ENCODE measurements at places on chromosomes 16 and 17.

GRCh38 chr17:14470417-14470816 lies 169.5 kb downstream of the HS3ST3B1 start:
- DNase-seq: no peak

DNA sequence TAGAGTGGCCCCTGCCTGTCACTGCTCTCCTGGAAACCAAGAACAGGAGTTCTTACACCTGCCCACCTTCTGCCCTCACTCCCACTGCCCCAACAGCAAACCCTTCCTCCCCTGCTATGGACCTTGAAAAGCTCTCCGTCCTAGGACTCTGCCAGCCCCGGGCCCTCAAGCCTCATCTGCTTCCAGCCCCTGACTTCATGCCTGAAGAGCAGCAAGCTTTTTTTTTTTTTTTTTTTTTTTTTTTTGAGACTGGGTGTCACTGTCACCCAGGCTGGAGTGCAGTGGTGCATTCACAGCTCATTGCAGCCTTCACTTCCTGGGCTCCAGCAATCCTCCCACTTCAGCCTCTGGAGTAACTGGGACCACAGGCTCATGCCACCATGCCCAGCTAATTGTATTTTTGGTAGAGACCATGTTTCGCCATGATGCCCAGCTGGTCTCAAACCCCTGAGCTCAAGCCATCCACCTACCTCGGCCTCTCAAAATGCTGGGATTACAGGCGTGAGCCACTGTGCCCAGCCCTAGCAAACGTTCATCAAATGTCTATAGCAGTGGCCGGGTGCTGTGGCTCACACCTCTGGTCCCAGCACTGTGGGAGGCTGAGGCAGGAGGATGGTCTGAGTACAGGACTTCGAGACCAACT lies 16.9 kb downstream of the CARHSP1 start:
- DNase-seq: no peak

GRCh38 chr17:44219108-44219615 lies 313 bp downstream of the UBTF start:
- no peak for DNase-seq

GRCh38 chr17:35101036-35101435 lies 18.6 kb downstream of the RAD51D start:
- no peak for DNase-seq

DNA sequence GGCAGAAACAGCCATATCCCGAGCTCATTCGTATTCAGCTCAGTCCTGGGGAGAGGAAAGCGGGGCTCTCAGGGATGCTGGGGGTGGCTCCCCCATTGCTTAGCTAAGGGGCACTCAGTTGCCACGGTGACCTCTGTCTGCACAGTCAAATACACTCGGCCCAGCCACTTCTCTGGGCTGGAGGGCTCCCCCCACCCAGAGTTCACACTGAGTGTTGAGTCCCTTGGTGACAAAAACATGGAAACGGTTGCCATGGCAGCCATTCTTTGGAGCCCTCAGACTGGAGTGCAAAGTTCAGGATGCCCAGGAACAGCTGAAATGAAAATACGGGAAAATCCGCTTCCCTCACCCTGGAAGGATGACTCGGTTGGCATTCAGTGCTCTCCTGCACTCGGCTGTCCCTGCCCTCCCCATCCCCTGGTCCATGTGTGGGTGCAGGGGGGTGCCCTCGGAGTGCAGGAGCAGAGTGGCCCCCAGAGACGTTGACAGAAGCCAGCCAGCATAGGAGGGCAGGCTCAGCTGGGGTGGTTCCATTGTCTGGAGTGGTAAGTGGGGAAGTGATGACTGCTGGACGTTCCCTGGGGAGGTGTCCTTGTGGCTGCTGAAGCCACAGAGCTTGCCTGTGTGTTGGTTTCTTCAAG lies 216.5 kb downstream of the NTN1 start:
- no peak for DNase-seq

GRCh38 chr17:57099165-57099564 lies 14.1 kb downstream of the AKAP1 start:
- no peak for DNase-seq

DNA sequence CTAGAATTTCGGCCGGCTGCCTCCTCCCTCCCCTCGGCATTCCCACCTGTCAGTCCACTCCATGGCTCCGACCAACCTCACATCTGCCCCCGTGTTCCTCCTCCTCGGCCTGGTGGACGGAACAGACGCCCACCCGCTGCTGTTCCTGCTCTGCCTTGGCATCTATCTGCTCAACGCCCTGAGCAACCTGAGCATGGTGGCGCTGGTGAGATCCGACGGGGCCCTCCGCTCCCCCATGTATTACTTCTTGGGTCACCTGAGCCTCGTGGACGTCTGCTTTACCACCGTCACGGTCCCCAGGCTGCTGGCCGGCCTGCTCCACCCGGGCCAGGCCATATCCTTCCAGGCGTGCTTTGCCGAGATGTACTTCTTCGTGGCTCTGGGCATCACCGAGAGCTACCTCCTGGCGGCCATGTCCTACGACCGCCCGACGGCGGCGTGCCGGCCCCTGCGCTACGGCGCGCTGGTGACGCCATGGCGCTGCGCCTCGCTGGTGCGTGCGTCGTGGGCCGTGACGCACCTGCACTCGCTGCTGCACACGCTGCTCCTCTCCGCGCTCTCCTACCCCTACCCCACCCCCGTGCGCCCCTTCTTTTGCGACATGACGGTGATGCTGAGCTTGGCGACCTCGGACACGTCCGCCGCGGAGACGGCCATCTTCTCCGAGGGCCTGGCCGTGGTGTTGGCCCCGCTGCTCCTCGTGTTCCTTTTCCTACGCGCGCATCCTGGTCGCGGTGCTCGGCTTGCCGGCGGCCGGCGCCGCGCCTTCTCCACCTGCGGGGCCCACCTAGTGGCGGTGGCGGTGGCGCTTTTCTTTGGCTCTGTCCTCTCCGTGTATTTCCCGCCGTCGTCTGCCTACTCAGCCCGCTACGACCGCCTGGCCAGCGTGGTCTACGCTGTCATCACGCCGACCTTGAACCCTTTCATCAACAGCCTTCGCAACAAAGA lies at the start of gene OR3A2:
Gene OR3A2, minus strand, starts transcription at position 440 of the 948 bp plus-strand sequence.
- no peak for DNase-seq

GRCh38 chr16:28913946-28914724 lies 10.9 kb downstream of the RABEP2 start:
- no peak for DNase-seq

DNA sequence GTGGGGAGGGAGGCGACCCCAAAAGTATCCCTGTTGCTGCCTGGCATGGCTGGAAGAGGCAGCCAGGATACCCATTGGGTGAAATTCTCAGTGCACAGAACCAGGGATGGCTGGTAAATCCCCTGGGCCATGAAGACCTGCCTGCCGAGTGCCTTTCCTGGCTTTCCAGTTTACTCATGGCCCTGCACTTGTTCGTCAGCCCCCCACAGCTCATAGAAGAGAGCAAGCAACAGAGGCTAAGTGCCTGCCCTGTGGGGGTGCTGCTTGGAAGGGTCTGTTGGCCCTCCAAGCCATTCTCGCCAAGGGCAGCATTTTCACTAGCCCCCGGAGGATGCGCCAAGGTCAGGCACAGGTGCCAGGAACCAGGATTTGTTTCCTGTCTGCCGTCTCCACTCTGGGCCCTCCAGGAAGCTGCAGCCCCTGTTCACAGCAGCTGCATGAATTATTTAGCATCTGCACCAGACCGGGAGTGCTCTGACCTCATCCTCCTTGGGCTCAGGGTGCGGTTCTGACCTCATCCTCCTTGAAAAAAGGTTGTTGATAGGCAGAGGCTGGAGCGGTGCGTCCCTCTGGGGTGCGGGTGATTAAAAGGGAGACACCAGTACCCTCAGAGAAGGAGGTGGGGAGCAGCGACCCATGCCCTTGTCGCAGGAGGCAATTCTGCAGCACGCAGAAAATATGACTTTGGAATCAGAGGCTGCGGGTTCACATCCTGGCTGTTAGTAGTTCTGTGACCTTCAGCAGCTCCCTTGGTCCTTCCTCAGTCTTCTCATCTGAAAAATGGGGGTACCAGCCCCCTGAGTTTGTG lies 14.2 kb upstream of the CD300A start:
- no peak for DNase-seq

- no peak for DNase-seq
Observed at GRCh38 chr16:26981266-26981938, 85.3 kb upstream of the C16orf82 start.

DNA sequence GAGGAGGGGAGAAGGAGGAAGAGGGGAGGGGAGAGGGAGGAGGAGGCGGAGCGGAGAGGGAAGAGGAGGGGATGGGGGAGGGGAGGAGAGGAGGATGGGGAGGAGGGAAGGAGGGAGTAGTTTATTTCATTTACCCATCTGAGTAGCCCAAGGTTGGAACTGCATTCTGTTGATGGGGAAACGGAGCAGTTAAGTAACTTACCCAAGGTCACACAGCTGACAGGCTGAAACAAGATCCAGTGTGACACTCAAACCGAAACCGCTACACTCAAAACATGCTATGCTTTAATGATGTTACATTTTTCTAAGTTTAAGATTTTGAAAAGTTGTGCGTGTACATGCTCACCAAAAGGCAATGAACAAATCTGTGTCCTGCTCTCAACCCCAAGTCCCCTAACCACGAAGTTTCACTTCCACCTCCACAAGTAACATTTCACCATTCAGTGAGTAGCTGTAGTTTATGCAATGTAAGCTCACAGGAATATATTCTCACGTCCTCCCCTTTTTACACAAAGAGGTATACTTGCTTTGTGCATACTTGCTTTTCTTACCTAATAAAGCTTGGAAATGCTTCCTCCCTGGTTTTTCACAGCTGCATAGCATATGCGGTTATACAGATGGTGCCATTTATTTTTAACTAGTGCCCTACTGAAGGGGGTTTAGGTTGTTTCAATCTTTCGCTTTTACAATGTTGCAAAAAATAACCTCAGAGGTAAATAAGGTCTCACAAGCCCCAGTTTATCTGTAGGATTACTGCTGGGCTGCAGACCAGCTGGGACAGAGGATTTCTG lies 275.3 kb downstream of the PARN start:
- no peak for DNase-seq

GRCh38 chr16:6008670-6009069 lies 911.1 kb upstream of the EEF2KMT start:
- DNase-seq: no peak

- DNase-seq: no peak
Observed at GRCh38 chr16:76081967-76082366, 195.2 kb upstream of the CNTNAP4 start.

DNA sequence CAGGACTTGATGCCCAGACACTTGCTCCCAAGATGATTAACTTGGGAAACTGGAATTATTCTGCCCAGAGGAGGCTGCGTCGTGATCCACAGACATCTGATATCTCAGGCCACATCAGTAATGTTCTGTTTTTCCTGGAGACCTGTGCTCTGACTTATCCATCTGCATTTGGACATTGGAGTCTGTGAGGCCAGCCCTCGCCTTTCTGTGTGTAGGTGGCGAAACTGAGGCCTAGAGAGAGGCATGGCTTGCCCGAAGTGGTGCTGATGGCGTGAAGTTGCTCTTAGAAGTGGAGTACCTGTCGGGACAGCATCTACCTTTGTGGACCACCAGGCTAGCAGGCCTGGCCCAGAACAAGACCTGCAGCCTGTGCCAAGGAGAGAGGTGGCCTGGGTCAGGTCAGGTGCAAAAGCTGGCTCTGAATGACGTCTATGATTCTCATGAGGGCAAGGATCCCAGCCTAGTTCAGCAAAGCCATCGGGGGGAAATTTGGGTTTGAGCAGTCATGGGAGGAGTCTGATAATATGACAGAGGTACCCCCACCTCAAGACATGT lies 186.8 kb upstream of the ZNF469 start:
- DNase-seq: no peak

- DNase-seq: no peak
Observed at GRCh38 chr17:48100591-48101011, 677 bp downstream of the CBX1 start.

DNA sequence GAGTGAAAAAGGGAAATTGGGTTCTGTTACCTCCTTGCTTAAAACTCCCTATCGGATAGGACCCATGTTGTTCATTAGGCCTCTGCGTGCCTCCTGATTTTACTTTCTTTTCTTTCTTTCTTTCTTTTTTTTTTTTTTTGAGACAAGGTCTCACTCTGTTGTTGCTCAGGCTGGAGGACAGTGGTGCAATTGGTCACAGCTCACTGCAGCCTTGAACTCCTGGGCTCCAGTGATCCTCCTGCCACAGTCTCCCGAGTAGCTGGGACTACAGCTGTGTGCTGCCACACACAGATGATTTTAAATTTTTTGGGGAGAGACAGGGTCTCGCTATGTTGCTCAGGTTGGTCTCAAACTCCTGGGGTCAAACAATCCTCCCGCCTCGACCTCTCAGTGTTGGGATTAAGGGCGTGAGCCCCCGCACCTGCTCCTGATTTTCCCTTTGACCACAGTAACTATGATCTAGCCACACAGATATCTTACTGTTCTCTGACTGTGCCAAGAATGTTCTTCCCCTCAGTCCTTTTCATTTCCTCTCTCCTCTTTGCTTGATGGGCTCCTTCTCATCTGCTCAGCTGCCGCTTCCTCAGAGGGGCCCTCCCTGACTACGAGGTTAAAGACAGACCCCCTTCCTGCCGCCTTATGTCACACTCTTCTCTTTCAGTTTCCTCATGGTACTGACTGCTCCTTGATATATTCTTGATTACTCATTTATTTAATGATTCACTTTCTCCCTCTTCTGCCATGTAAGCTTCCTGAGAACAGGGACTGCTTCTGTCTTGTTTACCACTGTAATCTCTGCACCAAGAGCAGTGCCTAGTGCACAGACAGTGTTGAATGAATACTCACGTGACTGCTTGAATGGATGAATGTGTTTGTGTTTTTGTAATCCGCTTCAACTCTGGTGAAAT lies 44.3 kb downstream of the LCMT1 start:
- DNase-seq: no peak

- DNase-seq: no peak
Observed at GRCh38 chr17:32266389-32267301, 1.0 kb downstream of the RHBDL3 start.

DNA sequence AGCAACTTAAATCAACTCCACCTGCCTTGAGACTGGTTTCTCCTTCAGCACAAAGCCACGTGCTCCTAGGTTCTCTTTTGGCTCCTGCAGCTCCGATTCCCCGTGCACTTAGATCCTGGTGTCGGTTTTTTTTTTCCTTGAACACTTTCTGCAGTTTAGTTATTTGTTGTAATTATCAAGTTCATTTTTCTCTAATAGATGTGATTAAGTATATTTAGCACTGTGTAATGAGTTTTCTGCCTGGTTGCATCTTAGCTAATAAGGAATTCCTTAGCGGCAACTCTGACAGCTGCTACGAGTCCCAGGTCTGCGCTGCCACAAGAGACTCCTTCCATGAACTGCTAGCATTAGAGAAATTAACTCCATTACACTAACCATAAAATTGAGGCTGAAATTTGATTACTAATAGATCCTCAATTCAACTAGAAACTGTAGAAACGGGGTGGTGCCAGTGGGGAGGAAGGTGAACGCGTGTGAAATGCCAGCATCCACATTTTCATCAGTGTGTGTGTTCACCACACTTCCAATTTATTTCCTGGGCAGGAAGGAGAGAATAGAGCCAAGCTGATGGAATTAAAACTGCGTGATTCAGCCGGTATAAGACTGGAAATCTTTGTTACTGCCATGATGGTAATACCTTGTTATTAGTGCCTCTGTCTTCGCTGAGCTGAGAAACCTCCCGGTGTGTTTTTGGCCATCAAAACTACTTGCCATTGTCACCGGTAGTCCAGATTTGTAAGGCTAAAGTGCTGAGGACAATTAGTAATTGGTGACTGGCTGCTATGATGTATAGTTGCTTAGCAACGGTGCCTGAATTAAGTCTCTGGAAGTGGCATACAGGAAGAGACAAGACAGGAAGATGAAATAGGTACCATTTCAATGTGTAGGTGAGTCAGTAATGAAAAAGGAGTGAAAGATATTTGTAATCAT lies 232.4 kb downstream of the IRX3 start:
- no peak for DNase-seq

GRCh38 chr16:28830531-28830930 lies 7.7 kb downstream of the ATXN2L start:
- no peak for DNase-seq

Measured in KG1 (cell line).